Activated CD8-positive, alpha-beta memory T cell treated with anti-CD3 and anti-CD28 coated beads for 24 hours (primary cell): ENCODE measurements at places on chromosomes 4 and X.

DNA sequence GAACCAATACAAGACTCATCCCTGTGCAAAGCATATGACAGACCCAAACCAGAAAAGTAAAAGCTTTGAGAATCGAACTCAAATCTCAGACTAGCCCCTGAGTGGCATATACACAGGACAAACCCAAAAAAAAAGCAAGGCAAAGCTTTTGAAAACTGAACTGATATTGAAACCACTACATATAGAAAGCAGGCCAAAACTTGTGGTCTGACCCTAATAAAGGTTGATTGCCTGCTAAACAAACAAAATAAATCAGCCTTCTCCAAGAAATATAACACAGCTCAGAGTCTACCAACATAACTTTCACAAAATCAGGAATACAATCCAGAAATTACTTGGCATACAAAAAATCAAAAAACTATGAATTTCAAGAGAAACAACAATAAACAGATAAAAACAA lies 40.3 kb downstream of the LRBA start:
- DNase-seq: no peak

DNA sequence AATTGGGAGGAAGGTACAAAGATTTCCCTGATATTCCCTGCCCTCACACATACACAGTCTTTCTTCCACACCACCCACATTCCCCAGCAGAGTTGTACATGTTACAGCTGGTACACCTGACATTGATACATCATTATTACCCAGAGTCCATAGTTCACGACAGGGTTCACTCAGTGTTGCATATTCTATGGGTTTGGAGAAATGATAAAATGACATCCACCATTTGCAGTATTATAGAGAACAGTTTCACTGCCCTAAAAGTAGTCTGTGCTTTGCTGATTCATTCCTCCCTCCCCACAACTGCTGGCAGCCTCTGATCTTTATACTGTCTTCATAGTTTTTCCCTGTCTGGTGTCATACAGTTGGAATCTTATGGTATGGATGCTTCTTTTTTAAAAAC lies 15.0 kb downstream of the AGA start:
- no peak for DNase-seq

GRCh38 chr4:3200423-3201090 lies 48.4 kb upstream of the MSANTD1 start:
- no peak for DNase-seq

- DNase-seq: no peak
Measured at GRCh38 chr4:1675802-1676137, 8.3 kb downstream of the FAM53A start.

DNA sequence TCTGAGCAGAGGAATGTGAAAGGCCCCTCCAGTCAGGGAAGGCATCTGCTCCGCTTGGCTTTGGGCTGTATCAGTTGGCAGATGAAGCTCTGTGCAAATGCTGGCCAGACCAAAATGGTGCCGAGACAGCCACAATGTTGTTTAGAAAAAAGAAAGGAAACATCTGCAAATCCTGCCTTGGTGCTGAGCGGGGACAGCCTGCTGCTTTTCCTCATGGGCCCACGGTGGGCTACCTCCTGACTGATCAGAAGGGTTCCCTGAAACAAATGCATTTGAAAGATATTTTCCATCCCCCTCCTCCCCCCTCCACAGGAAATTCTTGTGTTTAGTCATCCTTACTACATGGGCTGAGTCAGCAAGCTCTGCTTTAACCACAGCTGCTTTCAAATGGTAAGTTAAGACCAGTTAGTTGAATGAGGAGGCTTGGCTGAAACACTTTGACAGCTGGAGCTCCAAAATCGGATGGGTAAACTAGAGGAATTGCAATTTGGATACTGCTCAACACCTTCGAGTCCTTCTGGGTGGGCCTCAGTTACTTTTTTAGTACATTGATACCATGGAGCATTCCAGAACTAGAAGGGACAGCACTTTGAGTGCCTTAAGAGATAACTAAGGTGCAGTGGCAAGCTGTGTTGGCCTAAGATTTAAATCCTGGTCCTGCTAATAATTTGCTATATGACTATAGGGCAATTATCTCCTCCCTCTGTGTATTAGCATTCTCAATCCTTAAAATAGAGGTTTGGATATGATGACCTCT lies 36.0 kb downstream of the PLAC1 start:
- DNase-seq: no peak

- DNase-seq: no peak
Measured at GRCh38 chrX:47091149-47091775, 13.0 kb downstream of the RGN start.

DNA sequence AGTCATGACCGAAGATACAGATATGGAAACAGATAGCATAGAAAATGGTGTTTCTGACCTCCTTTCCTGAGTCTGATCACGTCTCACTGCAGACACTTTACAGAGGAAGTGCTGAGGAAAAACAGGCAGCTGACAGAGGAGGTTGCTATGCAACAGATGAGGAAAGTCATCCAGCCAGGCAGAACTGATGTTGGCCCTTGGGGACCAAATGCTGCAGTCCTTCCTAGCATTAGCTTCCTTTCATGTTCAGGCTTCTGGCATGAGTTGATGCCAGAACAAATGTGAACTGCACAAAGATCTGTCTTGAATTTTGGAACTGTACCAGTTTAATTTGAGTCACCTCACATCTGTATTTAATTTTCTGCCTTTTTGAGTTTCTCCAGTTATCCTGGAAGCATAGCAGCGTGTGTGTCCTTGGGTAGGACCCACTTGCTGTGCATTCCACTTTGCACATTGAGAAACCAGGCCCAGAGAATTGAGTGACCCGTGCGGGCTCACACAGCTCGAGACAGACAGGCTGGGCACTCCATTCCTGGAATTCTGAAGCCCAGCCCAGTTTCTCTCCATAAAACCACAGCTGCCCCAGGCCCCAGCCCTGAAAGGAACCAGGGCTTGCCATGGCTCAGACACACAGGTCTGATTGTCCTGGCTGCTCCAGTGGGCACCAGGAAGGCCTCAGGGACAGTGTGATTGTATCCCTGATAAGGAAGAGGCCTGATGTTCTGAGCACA lies 1.4 kb upstream of the MAGED1 start:
- DNase-seq: no peak

DNA sequence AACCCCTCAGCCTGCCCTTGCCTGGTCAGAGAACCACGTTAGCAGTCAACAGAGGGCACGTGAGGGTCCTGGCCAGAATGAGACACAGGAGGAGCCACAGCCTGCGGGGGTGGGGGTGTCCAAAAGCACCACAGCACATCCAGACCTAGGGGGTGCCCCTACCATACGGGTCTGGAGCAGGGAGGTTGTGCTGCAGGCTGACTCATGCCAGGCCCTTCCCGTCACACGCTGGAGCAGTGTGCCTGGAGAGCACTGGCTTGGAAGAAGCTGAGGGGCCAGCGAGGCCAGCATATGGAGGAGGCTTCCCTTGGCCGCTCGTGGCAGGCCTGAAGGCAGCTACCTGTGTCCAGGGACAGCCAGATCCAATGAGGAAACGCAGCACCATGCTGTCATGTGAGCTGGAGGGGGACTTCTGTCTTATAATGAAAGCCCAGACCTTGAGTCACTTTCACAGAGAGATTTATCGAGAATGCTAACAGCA lies 1.5 kb upstream of the IRAK1 start:
- peak; percentile 70 for DNase-seq

GRCh38 chrX:123256378-123256777 lies 72.3 kb downstream of the GRIA3 start:
- DNase-seq: no peak

DNA sequence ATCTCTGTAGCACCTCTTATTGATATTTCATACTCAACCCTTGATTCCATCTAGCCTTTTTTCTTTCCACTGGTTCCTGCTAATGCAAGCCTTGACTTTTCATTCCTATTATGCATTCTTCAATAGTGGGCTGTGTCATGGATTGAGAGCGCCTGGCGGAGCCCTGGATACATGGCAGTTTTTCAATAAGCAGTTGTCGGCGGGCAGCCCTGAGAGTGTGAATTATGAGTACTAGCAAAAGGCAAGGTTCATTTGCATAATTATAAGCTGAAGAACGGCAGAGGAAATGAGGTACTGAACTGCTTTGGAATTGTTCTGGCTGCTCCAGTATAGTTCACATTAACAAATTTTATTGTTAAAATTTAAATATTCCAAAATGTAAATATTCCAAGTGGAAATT lies 339.7 kb upstream of the VCX start:
- no peak for DNase-seq

GRCh38 chr4:142434519-142435224 lies 411.4 kb downstream of the INPP4B start:
- DNase-seq: no peak

DNA sequence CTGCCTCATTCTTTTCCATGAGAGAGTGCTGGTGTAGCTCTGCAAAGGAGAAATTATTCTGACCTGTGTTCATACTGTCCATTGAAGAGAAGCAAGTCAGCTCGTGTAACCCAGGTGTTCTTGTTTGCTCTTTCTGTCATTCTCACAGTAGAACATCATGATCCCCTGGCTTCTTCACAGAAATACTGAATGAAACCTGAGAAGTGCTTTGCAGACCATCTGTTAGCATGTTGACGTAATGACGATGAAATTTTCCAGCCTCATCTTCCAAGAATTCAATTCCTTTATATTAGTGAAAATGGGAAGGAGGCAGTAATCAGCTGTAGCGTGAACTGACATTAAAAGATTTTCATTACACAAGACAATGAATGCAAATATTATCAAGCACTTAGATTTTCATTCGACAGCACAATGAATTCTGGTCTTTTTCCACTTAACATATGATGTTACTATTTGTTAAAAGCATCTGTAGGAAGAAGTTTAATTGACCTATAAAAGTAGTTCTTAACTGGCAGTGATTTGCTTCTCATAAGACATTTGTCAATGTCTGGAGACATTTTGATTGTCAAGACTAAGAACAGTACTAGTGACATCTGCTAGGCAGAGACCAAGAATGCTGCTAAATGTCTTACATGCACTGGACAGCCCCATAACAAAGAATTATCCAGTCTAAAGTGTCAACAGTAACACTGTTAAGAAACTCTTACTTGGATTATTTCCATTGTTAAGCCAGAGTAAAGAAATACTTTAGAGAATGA lies 246.3 kb downstream of the BANK1 start:
- DNase-seq: no peak

GRCh38 chr4:23882976-23883531 lies 6.8 kb downstream of the PPARGC1A start:
- no peak for DNase-seq

DNA sequence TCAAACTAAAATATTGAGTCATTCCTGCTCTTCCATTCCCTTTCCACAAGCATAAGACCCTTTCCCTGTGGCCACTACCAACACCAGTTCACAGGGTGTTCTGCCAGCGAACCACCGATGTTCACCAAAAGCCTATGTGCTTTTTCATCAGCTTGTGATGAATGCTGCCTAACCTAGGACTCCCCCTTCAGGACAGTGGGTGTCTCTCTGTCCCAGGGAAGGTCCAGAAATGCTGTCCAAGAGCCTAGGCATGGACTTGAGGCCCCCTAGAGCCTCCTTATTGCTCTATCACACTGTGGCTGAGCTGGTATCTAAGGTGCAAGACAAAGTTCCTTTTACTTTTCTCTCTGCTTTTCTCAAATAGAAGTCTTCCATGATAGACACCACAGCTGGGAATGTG lies 1015.6 kb downstream of the PCDH19 start:
- no peak for DNase-seq
